Spinal cord (tissue), 10 donors: ENCODE measurements at places on chromosomes 7 and 10.

- DNase-seq = no peak
These were observed 13.7 kb upstream of the CUL2 start for GRCh38 chr10:35103882-35104281.

DNA sequence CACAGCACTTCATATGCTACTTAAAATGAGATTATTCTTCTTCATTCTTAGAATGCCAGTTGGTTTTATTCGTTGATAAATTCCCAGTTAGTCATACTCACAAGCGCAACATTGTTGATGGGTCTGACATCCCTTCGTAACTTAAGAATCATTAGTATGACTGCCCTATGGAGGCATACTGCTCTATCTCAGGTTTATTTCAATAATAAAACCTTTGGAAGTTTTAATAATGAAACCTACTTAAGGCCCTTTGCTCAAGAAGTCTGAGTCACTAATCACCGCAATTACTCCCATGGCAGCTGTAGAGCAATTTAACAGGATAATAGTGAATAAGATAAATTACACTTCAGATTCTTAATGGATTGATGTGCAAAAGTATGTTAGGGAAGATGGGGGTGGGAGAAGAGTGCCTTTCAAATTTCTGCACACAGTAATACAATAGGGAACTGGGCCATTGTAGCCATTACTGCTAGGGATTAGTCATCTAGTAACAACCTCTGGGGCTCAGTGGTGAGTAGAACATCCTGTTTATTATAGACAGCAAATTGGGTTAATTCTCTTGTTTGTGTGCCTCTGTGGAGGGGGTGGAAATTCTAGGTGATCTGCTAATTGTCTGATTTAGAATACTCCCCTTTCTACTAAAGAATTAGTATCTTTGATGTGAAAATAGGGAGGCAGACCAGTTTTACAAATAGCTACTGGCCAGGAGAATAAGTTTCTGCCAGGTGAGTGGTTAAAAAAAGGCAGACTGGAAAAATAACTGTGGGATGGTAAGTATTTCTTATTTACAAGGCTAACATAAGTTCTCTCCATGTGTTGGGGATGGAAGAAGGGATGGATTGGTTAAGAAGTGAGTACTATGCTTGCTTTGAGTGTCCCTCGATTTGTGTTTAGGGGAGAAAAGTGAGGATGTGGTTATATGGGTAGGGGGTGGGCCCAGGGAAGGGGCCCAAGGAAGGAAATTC is 74.5 kb upstream of the VKORC1L1 start:
- DNase-seq = no peak

DNA sequence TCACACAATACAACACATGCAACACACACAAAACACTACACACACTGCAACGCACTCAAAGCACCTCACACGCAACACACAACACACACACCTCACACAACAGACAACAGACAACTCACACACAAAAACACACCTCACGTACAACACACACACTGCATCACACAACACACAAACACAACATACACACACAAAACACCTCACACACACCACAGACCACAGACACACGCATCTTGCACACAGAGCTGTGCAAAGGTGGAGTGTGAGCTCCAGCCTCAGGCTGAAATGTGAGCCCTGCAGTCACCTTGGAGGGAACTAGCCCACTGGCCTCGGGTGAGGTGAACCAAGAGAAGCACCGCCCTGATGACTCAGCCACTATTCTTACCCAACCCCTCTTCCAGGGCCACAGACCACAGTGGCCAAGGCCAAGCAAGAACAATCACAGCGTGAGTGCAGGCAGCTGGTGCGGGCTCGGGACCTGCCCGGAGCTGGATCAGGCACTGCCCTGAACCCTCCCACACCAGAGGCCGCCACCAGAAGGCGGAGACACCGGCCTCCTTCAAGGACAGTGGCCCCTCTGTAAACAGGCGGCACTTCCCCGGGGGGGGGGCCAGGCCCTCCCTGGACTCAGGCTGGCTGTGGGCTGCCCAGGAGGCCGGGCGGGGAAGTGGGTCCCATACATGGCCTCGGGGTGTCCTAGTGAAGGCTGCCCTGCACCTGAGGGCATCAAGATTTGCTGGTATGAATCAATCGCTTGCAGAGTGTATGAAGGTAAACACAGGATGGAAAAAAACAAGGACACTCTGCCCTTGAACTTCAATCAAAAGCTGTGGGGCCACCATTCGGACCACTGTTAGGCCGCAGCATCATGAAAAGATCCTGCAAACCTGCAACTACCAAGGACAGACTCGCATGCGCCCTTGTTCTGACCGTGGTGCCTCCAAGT is 106.7 kb downstream of the TNS3 start:
- DNase-seq = no peak

DNA sequence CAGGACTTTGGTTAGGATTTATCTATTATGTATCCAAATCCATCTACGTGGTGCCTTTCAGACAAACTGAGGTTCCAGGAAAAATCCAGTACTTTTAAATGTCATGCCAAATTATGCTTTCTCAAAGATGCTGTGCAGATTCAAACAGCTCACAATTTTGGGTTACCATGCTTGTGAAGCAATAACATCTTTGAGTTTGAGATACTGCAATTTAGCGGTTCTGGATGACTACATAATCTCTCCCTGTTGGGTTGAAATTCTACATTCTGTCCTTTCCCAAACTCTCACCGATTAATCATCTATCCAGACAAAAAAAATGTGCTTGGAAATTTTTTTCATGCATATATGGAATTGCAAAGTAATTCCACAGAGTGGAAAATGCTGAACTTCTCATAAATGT is 3.5 kb downstream of the RHOBTB1 start:
- no peak for DNase-seq

DNA sequence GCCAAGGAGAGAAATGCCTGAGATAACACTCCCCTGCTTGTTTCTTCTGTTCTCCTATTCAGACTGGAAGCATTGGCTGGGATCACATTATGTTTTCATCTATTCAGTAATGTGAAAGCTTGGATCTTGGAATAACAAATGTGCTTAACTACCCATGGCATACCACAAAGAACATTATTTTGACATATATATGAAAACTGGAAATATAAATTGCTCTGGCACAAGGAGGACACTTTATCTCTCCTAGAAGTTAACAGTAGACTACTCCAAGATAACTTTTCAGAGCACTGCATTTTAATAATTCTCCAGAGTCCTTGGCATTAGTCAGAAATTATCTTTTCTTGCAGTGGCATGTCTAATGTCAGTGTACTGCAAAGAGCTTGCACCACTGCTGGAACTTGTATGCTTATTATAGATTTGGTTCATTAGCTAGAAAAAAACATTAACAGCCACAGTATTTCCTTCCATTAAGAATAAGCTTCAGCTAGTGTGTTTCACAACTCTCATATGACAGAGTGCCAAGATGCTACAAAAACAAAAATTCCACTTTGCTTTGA is 169.3 kb upstream of the LRRN3 start:
- no peak for DNase-seq

DNA sequence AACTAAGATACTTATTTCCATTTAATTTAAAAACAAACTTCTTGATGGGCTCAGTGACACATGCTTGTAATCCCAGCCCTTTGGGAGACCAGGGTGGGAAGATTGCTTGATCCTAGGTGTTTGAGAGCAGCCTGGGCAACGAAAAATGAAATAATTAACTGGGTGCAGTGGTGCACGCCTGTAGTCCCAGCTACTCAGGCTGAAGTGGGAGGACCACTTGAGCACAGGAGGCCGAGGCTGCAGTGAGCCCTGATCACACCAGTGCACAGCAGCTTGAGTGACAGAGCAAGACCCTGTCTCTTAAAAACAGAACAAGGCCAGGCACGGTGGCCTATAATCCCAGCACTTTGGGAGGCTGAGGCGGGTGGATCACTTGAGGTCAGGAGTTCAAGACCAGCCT is 37.4 kb downstream of the AVL9 start:
- DNase-seq = no peak

- no peak for DNase-seq
These were observed 72.9 kb downstream of the ZNF783 start for GRCh38 chr7:149334930-149335329.

DNA sequence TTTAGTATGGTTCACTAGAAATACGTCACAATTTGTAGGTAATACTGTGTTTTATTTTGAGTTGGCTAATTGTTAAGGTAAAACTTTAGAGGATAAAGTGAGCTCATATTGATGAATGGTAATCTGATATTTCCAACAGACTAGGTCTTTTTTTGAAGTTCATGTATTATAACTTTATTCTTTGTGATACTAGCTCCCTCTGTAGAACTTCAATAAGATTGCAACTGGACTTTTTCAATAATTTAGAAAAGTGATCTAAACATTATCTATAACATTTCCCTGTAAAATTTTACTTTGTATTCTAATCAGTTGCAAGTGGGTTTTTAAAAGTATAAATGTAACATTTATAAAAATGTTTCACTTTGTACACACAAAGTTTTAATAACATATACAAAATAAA is 83.5 kb downstream of the ADK start:
- no peak for DNase-seq
